ENCODE measurements at places on chromosomes 4 and X.

DNA sequence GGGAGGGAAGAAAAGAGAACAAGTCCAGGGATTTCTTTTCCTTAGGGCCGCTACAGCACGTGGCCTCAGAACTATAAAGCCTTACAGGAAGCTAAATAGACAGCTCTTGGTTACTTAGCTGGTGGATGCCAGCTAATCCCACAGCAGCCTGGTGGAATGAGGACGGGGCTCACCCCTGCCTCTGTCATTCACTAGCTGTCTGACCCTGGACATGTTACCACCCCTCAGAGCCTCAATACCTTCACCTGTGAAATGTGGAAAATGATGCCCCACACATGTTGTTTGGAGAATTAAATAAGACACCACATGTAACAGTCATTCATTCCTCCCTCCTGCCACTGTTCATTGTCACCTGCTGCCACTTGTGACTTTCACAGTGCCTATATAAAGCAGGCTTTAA, 15.7 kb downstream of the CCKAR start:
- no peak for DNase-seq

DNA sequence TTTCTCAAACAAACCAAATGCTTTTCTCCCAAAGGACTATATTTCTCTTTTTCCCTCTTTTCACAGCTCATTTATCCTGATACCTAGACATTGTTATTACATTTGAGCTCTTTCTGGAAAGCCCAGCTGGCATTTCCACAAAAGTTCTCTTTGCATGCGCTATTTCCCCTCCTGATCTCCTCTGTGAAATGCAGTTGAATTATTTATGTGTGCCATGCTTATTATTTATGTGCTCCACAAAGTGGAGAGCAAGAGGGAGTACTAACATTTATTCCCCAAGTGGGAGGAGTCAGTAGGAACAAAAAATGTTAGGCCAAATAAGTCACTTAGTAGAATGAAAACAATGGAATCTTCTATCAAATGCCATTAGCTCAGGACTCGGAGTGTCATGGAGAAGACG, 626.6 kb upstream of the IGFBP7 start:
- DNase-seq = no peak

- no peak for DNase-seq
These were observed 59.9 kb downstream of the PROM1 start for GRCh38 chr4:16023776-16024408.

GRCh38 chr4:24473309-24473721, 111.0 kb downstream of the DHX15 start:
- no peak for DNase-seq

DNA sequence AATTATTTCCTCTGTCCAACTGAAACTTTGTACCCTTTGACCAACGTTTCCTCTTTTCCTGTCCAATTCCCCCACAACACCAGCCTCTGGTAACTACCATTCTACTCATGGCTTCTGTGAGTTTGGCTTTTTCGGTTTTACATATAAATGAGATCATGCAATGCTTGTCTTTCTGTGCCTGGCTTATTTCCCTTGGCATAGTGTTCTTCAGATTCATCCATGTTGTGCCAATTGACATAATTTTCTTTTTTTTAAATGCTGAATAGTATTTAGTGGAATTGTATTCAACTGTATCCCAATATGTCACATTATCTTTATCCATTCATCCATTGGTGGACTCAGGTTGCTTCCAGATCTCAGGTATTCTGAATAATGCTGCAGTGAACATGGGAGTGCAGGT, 222.5 kb upstream of the GALNTL6 start:
- DNase-seq = no peak

- DNase-seq = no peak
These were observed 68.0 kb downstream of the ATOH1 start for GRCh38 chr4:93896516-93896915.

DNA sequence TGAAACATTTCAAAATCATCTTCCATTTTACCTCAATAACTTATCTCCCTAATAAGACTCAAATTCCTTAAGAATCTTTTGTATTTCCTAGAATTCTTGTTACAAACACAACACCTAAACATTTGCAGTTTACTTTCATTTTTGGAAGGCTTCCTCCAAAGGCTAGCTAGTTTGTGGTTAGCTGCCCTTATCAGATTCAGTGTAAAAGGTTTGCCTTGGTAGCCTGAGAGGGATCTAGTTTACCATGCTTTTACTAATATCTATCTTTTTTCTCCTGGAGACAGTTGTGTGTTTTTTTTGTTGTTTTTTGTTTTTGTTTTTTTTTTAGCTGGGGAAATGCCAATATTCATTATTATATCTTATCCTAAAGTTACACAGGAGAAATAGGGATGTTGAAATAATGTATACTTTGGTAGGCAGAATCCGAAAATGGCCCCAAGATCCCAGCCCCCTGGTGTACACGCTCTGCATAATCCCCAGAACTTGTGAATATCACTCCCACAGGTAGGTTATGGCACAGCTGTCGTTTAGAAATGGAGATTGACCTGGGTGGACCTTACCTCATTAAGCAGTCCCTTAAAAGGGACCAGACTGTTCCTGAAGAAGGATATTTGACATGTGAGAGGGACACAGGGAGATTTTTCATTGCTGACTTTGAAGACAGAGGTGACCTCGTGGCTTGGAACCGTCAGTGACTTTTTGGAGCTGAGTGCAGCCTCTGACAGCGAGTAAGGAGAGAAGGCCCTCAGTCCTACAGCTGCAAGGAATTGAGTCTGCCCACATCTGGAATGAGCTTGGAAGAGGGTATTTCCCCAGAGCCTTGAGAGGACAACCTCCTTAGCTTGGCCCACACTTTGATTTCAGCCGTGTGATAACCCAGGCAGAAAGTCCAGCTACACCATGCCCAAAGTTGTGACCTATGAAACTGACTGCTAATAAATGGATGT, 33.4 kb downstream of the SEPTIN11 start:
- no peak for DNase-seq

- DNase-seq = no peak
These were observed 173.0 kb upstream of the PCDH18 start for GRCh38 chr4:137705171-137705783.

DNA sequence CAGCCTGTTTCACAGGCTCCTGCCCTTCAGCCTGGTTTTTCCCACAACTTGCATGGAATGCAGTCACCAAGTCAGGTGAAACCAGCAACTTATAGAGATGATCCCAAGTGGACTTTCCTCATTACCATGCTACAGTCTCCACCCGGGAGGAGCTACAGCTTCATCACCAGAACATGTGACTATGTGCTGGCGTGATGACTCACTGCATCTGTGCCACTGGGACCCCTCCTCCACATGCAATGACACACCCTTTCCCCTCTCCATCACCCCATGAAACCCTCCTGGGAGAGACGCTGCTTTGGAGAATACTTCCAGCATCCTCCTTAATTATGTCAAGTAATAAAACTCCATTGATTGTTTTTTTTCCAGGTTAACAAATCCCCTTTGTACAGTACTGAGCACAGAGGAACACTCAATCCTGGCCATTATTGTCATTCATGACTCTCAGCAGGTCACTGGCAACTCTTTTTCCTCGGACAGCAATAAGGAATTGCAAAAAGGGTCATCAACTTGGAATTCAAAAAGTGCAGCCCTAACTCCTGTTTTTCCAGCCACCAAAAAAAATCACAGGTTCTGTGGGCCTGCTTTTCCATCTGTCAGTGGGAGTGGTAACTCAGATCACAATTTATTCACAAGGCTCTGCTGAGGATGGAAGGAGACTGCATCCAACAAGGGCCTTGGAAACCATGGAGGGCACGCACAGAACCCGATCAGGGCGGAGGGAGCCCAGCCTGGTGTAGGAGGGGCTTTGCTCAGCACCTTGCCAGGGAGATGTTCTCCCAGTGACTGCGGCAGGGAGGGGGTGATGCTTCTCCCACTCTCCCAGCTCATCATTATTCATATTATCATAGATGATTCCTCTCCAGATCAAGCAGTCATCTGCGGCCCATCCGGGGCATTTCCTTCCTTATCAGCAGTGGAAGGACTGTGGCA, 17.4 kb downstream of the QDPR start:
- DNase-seq = no peak

DNA sequence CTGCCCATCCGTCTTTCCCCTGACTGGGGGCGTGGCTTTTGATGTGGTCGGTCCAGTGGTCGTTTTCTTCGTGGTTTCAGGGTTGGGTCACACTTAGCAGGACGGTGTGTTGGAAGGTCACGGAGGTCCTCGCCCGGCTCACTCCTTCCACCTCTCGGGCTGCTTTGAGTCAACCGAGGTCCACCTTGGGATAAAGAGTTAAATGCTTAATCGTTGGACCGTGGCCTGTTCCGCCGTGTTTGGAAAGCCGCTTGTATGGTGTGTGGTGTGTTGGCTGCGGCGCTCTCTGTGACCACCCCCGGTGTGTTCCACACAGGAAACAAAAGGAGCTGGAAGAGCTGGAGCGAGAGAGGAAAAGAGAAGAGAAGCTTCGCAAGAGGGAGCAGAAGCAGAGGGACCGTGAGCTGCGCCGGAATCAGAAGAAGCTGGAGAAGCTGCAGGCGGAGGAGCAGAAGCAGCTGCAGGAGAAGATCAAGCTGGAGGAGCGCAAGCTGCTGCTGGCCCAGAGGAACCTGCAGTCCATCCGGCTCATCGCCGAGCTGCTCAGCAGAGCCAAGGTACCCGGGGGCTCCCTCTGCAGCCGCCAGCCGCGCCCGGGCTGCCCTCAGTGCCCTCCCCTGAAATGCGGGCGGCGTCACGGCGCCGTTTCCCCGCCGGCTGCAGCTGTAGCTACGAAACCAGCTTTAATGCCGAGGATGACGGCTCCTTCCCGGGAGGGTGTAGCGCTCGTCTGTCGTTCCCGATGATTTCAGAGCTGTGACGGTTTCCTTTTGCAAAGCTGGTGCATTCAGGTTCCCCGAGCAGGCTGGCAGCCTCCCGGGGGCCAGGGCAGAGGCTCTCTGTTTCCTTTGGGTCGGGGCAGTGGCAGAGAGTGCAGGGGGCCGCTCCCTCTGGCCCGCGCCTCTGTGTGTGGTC, 7.7 kb downstream of the AKAP17A start:
- no peak for DNase-seq

- DNase-seq = no peak
These were observed 18.7 kb downstream of the APOO start for GRCh38 chrX:23888887-23889501.

DNA sequence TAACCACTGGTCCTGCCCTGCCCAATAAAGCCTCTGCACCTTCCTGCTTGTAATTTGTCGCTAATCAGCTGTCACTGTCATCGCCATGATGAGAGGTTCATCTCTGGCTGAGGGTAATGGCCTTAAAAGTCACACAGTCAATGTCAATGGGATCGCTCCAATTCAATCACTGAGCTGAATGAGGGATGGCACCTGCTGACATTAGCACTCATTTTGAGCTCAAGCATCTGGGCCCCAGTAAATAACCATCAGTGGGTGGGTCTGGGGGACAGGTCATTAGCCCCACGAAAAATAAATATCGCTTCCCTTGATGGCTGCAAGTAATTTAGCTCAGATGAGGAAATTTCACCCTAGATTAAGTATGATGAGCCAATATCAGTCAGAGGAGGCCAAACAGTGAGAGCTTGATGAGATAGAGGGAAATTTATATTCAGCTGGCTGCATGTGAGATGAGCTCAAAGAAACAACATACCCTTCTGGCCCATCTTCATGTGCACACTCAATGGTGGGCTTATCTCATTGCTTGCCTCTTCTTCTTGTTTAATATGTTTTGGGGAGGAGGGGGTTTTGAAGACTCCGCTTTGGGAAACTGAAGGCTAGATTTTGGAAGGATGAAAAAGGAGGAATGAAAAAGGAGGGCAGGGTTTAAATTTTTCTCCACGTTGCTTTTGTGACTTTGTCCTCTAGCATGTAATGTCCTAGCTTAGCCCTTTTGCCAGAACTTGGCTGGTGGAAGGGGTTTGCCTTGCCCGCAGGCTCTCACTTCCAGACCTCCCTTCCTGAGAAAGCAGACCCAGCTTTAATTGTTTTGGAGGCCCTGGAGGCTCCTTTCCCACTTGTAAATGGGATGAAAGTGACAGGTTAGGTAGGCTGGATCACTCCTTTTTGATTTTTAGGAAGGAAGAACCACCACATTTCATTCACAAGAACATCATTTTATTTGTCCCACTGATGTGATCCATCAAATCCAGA, 84.8 kb upstream of the PAQR3 start:
- DNase-seq = no peak

DNA sequence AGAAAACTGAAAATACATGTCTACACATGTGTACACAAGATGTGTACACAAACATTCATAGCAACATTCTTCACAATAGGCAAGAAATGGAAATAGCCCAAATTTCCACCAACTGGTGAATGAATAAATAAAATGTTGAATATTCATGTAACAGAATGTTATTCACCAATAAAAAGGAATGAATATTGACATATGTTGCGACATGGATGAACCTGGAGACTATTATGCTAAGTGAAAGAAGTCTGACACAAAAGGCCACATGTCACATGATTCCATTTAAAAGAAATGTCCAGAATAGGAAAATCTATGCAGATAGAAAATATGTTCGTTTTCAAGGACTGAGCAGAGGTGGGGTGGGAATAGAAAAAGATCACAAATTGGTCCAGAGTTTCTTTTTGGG, 34.6 kb upstream of the LNX1 start:
- no peak for DNase-seq

DNA sequence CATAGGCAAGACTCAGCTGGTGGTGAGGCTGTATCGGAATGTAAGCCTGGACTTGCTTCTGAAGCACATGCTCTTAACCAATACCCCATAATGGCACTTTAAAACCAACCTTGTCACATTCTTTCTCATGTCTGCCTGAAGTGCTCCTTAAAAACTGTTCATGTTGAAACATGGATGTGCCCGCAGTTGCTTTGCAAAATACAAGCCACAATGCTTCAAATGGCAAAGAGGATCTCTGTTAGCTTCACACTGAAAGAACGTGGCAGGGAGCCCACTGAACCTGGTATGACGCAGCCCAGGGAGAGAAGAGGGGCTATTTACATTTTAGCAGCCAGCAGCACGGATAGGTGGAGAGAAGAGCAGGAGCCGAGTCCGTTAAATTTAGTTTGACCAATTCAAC, 29.3 kb downstream of the SOD3 start:
- DNase-seq = no peak

- no peak for DNase-seq
These were observed 123.4 kb downstream of the ASB9 start for GRCh38 chrX:15146515-15146914.

DNA sequence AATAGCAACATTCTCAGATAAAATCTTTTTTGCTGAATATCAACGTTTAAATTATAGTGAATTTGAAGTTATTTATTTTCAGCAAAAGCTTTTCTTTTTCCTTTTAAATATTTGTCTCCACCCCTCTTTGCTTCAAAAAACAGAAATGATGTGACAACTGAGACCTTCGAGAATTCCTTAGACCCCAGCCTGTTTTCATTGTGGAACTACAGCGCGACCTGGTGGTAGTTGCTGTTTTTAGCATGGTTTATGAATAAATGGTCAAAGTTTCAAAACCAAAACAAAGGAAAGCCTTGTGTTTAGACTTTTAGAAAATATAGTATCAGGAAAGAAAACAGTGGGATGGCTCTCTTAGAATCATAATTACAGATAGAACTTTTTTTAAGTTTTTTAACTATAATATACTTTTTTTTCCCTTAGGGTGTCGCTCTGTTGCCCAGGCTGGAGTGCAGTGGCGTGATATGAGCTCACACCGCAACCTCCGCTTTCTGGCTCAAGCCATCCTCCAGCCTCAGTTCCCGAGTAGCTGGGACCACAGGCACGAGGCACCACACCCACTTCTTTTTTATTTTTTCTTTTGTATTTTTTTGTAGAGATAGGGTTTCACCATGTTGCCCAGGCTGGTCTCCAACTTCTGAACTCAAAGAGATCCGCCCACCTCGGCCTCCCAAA, 26.8 kb upstream of the TMEM184C start:
- peak; percentile 22 for DNase-seq

All from NCI-H1048 (cell line).